ENCODE measurements at places on chromosomes 6 and 20.

GRCh38 chr6:23661549-23661948 lies 464.5 kb upstream of the NRSN1 start:
- no peak for DNase-seq

DNA sequence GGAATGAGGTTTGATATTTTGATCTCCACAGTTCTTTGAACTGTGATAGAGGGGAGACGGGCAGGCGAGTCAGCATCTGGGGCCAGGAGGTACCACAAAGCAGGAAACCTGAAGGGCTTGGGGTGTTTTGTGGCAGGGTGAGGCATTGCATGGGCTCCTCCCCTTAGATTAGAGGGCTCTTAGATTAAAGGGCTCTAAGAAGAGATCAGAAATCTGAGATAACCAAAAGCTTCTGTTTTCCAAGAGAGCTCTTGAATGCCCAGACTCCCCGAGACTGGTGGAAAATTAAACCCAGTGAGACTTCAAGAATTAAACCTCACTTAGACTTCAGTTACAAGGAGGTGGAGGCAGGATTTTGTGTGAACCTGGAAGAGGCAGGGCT lies 2.4 kb upstream of the GPX5 start:
- DNase-seq: peak; percentile 6

GRCh38 chr20:3371754-3372153 lies 35.7 kb downstream of the DNAAF9 start:
- DNase-seq: no peak

DNA sequence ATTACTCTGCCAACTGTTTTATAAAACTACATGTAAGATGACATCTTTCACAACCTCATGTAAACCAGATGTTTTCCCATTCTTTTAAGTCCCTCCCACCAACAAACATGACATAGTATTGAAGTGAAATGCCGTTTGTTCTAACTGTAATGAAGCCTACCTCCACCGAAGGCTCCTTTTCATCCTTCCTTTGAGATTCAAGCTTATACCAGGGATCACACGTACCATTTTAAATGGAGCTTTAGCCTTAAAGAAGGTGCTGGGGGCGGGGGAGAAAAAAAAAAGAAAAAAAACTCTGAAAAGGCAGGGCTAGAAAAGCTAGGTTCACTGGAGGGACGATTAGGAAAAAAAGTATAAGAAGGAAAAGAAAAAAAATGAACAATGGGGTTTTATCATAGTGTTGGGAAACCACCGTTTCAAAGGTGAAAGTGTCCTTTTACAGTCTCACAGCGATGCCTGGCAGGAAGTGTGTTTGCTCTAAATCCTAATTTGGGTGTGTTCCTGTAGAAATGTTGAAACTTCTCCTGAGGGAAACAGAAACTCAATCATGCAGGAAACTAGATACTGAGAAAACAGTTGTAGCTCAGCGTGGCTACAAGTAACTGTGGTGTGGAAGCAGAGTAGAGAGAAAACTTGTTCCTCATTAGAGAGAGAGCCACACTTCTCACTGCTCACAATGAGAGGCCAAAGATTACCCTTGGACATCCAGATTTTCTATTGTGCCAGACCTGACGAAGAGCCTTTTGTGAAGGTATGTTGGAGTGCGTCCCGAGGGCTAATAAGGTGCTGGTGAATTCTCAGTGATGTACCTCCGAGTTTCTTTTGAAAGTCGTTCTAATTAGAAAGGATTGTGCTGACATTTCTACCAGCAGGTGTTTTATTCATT lies 37.6 kb upstream of the HINT3 start:
- peak; percentile 25 for DNase-seq

- DNase-seq: no peak
These were observed 102.4 kb downstream of the F13A1 start for GRCh38 chr6:6217855-6218758.

DNA sequence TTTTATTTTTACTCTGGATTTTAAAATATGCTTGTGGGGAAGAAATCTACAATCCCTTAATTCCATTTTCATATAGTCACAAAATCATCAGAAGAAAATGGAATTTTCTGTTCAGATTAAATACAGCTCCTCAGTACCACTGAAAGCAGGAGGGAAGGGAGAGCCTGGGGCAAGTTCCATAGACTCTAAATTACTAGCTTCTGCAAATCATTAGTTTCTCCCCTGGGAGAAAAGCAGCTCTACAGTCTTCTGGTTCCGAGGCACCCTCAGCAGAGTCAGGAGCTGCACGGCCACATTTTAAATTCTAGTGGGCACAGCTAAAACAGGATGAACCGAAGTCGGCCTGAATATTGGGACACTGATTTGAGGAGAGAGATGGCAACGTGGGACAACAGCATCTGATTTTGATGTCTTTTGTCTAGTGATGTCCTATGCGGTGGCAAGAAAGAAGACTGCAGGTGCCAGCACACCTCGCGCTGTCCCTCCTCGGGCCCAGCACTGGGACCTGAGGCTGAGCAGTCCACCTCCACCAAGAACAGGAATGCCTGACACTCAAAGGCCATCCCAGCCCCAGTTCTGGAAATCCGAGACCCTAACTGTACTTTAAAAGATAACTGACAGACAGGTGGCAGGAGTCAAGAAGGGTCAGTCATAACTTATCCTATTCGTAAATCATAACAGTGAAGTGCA lies 90.7 kb downstream of the FOXC1 start:
- no peak for DNase-seq

GRCh38 chr6:92125681-92126080 lies 1293.7 kb downstream of the EPHA7 start:
- DNase-seq: no peak

DNA sequence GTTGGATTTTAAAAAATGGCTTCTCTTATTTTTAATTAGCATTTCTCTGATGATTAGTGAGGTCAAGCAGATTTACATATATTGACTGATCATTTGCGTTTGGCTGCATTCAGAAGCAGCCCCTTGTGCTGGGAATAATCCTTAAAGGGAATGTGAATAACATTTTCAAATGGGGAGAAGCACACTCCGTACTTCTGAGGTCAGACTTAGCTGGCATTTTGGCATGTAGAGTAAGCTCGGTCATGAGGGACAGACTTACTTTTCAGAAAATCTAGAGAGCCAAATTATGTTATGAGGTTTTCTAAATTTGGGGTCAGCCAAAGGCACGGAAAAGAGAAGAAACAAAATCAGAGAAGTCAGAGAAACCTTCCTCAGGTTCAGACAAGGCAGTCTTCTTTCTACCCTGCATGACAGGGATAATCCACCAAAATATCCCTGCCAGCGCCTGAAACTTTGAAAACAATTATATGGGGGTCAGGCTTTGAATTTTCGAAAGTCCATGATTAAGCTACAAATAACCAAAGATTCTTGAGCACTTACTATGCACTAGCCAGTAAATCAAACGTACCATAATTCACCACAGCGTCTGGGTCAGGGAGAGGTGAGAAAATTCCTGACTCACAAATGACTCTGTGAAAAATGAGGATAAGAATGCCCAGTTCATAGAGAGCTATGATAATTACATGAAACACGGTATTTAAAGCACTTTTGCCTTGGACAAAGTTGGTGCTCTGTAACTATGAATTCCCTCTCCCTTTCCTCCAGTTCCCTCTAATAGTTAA lies 44.9 kb downstream of the ADAT2 start:
- no peak for DNase-seq

GRCh38 chr6:143741480-143741879 lies 63.7 kb downstream of the PHACTR2 start:
- no peak for DNase-seq

DNA sequence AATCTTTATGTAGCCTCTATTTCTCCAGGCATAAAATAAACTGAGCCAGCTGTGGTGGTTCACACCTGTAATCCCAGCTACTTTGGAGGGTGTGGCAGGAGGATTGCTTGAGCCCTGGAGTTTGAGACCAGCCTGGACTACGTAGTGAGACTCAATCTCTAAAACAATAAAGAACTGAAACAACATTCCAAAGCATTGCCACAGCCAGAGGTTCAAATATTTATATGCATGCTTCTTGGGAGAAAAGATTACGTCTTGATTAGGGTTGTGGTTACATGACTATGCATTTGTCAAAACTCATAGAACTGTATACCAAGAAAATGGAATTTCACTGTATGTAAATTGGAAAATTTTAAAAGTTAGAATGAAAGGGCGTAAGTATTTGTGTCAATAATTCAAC lies 27.7 kb upstream of the PAX1 start:
- no peak for DNase-seq

GRCh38 chr20:63497946-63498935 lies 642 bp downstream of the EEF1A2 start:
- no peak for DNase-seq

GRCh38 chr6:135707426-135707825 lies 144.1 kb upstream of the PDE7B start:
- DNase-seq: no peak

- no peak for DNase-seq
These were observed 22.1 kb downstream of the GSTA4 start for GRCh38 chr6:52972989-52973388.

DNA sequence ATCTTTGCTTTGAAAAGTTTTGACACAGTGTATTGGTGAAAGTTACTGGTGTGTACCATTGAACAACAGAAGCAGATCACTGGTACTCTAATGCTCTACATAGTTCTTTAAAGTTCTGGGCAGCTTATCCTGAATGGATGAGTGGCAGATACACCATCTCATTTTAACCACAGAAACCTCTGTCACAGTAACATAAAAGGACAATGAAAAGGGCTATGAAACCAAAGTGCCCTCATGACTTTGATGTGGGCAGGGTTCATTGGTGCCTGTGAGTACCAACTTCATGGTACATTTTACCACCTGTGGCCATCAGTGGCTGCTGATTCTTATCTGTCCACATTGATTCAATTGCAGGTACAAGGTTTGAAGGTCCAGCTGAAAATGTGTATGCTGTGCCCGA lies 285.7 kb upstream of the PREP start:
- DNase-seq: no peak

DNA sequence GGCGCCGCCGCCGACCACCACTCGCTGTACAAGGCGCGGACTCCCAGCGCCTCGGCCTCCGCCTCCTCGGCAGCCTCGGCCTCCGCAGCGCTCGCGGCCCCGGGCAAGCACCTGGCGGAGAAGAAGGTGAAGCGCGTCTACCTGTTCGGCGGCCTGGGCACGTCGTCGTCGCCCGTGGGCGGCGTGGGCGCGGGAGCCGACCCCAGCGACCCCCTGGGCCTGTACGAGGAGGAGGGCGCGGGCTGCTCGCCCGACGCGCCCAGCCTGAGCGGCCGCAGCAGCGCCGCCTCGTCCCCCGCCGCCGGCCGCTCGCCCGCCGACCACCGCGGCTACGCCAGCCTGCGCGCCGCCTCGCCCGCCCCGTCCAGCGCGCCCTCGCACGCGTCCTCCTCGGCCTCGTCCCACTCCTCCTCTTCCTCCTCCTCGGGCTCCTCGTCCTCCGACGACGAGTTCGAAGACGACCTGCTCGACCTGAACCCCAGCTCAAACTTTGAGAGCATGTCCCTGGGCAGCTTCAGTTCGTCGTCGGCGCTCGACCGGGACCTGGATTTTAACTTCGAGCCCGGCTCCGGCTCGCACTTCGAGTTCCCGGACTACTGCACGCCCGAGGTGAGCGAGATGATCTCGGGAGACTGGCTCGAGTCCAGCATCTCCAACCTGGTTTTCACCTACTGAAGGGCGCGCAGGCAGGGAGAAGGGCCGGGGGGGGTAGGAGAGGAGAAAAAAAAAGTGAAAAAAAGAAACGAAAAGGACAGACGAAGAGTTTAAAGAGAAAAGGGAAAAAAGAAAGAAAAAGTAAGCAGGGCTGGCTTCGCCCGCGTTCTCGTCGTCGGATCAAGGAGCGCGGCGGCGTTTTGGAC lies 2.0 kb downstream of the SOX4 start:
- DNase-seq: no peak

DNA sequence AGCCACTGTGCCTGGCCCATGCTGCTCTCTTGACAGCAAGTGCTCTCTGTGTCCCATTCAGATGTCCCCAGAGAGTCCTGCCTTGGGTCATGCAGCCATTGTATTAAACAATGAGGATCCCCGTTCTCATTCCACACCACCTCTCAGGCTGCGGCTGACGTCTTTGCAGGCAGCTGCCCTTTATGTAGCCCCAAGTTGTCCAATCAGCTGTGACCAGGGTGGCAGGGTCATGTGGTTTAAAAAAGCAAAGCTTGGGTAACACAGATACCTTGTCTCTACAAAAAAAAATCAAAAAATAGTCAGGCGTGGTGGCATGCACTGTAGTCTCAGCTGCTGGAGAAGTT lies 13.2 kb downstream of the GCNT2 start:
- DNase-seq: no peak

DNA sequence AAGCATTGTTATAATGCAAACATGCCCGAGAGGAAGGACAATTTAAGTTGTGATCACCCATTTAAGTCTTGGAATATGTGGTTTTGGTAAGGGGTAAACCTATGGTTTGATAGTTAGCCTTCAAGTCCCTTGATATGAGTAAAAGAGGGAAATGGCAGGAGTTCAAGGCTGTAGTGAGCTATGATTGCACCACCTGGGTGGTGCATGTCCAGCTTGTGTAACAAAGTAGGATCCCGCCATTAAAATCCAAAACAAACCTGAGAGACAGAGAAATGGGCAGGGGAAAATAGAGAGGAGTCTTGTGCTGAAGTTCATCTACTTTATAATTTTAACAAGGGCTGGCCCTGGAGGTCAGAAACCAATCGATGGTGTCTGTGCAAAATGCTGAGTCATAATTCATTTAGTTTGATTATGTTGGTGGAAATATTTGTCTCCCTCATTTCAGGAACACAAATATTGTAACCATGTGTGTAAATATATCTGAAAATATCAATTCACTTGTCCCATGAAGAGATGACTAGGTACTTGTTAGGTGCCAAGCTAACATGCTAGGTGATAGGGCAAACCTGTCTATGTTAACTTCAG lies 23.2 kb upstream of the ARMH2 start:
- no peak for DNase-seq

DNA sequence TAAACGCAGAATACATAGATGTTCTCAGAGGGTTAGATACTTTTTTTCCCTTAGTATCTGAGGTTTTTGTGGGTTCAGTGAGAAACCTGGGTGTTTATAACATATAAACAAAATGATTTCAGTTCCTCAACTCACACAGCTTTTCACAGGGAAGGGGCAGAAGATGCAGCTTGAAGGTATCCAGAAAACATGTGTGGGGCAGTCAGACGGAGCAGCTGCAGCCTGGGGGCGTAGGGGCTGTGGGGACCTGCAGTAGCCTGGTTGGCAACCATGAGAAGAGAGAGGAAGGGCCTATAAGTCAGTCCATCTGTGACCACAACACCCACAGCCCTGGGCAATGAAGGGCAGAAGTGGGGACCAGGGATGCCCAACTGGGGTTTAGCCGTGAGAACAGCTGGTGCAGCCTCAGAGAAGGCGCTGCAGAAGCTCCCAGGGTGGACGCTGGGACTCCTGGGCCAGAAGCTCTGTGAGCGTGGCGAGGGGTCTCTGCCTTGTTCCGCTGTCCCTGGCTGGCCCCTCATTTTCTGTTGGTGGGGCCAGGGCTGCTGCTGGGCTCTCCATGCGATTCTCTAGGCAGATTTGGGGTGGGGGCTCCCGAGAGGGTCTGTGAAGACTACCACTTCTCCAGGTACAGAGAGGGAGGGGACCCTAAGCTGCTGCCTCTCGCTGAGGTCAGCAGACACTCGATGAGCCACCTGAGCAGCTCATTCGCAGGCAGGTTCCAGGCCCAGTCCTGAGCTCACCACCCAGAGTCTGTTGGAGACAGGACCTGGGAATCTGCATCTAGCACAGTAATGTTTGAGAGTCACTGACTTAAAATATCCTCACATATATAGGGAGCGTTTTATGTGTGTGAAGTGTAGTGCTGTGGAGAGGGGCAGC lies 181.2 kb downstream of the ZDHHC14 start:
- DNase-seq: no peak
